Muscle of back (tissue), 13 donors: ENCODE measurements at places on chromosomes 1 and 21.
A peak's percentile ranks its signal among the peaks of the same experiment; 100 is the strongest.

DNA sequence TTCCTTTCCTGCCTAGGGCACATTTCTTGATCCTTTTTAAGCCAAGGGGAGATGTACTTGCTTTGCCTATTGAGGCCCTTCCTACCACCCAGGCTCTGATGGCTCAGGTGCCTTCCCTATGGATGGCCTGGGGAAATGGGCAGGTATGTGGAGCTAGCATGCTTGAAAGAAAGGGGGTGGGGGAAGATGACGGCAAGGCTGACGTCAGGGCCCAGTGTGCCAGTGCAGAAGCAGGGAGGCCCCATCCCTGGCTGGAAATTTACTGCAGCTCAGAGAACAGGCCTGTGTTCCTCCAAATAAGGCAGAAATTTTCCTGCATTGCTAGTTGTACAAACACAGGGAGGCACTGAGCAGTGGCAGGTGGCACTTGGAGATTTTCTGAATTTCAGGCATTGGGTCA, 453.2 kb upstream of the VAMP3 start:
- DNase-seq, result no peak

- DNase-seq, result no peak
Measured at GRCh38 chr1:972726-973458, 6.6 kb downstream of the PLEKHN1 start.

GRCh38 chr1:12179111-12179519, 12.3 kb downstream of the TNFRSF1B start:
- no peak for DNase-seq

- DNase-seq, result no peak
Measured at GRCh38 chr1:228376262-228376628, 30.4 kb downstream of the TRIM11 start.

GRCh38 chr1:241557551-241558193, 25.5 kb downstream of the KMO start:
- DNase-seq, result no peak

GRCh38 chr1:26822737-26823395, 3.6 kb upstream of the ZDHHC18 start:
- DNase-seq, result no peak

DNA sequence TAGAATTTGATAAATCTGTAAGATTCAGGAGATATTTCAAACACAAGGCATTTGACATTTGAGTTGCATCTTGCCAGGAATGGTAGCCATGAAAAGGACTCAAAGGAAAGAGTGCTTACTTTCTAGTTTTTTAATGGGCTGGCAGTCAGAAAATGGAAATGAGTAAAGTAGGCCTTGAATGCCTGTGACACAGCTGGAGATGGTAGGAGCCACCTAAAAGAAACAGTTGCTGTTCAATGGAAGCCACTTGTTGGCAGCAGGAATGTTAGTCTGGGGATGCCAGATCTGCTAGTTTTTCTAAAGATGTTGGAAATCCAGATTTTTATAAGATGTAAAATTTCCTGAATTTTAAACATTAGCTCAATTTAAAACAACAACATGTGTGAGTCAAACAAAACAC, 43.6 kb downstream of the CACHD1 start:
- no peak for DNase-seq

DNA sequence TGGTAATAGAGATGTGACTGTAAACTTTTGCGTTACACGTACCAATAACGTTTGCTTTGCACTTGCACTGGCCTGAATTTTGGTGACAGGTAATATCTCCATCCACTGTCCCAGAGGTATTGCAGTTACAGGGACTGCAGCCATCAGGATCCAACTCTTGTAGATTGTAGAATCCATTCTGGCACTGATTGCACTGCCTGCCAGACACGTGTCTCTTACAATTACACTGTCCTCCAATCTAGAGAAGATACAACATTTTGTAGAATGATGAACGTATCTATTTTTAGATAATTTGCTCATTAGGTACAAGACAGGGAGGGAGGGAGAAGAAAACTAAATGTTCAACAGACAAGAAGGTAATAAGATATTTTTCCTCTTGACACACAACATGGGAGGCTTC, 172.4 kb downstream of the USH2A start:
- no peak for DNase-seq

- DNase-seq, result peak; percentile 90
Measured at GRCh38 chr21:39788383-39788782, 43.4 kb downstream of the IGSF5 start.

DNA sequence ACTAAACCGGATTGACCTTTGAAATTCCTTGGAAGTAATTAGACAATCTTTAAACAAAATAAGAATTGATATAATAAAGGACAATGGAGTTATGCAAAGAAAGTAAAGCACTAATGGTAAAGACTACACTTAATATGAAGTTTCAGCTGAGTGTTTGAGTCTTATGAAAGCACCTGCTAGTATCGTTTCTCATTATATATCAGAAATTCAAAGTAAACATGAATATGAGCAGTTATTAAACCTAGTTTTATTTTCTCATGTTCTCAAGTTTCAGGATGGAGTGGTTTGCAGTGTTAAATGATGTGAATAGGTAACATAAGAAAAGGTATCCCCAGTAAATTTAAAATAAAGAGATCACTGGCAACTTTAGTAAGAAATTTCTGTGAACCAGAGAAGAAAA, 188.6 kb downstream of the ZP4 start:
- no peak for DNase-seq

- DNase-seq, result no peak
Measured at GRCh38 chr1:244083383-244083943, 32.4 kb downstream of the ZBTB18 start.

DNA sequence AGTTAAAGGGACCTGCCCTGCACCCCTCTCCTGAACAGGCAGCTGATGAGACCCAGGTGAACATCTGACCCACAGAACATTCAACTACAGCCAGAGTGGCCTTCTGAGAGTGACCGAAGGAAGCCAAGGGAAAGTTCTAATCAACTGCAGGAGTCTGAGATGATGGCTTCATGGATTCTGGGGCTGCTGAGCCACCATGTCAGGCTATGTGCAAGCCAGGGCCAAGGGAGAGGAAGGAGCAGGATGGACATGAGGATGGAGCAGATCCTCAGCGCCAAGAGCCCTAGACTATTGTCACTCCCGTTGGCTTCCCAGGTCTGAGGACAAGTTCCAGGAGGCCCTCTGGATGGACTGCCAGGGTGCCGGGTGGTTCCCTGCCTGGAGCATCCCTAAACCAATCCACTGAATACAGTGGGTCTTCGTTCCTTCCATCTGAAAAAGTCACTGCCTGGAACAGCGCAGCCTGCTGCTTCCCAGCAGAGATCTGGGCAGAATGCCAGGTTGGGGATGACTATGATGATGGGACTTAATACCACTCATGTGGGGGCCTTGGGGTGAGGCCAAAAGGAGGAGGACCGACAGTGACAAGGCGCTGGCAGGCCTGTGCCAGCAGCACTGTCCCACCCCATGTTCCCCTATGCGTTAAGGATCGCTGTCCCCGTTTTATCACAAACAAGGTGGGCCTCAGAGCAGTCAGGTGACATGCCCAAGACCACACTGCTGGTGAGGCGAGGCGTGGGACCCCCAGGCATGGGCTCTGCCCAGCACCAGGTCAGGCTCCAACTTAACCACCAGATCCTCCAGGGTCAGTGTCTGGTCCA, 19.8 kb downstream of the SPOCD1 start:
- DNase-seq, result no peak

DNA sequence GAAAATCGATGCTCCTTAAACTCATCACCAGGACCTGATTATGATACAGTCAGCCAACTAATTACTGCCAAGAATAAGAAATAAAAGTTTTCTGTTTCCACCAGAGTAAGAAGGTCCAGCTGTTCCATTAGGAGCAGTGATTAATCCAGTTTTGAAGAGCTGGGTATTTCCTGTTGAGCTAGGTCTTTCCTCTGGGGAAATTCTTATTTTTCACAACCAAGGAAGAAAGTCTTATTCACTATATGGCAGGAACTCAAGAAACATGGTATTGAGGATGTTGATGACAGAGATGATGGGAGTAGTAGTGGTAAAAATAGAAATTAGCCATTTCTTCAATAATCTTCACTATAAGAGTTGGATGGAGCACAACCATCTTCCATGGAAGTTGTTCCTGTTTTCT, 374.6 kb upstream of the RUNX1 start:
- DNase-seq, result no peak

GRCh38 chr1:169892176-169892926, 1.3 kb downstream of the SCYL3 start:
- no peak for DNase-seq

- peak; percentile 47 for DNase-seq
Measured at GRCh38 chr1:218439541-218440295, 94.6 kb downstream of the TGFB2 start.
